EL (cell line): ENCODE measurements at places on chromosomes 1 and 21.

- DNase-seq = no peak
These were observed 10.2 kb downstream of the KLHL21 start for GRCh38 chr1:6592441-6592840.

- no peak for DNase-seq
These were observed 33.4 kb downstream of the FAM78B start for GRCh38 chr1:166133276-166133841.

DNA sequence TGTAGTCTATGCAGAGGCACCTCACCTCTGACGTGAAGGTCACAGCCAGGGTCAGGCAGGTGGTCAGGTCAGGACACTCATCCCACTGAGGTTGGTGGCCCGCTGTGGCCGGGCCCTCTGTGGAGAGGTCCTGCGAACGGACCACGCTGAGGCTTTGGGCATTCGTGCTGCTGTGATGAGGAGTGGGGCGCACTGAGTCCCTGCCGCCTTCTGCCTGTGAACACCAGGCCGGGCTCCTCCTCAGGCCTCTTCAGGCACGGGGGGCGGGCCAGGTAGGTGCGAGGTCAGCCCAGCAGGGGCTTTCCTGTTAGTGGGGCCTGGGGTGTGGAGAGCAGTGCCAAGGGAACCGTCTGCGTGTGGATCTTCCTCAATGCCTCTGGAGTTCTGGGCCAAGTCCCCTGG is 39.0 kb downstream of the COQ8A start:
- DNase-seq = no peak

- peak; percentile 22 for DNase-seq
These were observed 2.2 kb downstream of the PAQR6 start for GRCh38 chr1:156245451-156246232.

DNA sequence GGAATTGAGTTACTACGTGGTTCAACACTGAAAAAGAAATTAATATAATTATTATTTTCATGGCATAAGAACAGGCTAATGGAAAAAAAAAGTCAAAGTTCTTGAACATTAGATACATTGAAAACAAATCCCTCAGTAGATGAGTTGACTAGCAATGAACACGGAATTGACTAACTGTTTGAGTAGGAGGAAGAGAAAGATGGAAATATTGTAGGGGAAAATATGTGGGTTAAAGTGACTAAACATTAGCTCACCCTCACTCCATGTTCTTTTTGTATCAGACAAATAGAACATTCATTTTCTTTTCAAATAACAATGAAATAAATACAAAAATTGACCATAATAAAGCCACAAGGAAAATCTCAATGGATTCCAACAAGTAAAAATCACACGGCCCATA is 84.3 kb downstream of the KCNK2 start:
- DNase-seq = no peak

- DNase-seq = no peak
These were observed 27.3 kb downstream of the LHX9 start for GRCh38 chr1:197944485-197944884.

GRCh38 chr1:42936309-42937078 is 22.2 kb downstream of the SLC2A1 start:
- peak; percentile 84 for DNase-seq

GRCh38 chr1:84780000-84780716 is 89.9 kb upstream of the SSX2IP start:
- peak; percentile 49 for DNase-seq

GRCh38 chr1:44267438-44267837 is 54.2 kb downstream of the DMAP1 start:
- DNase-seq = no peak

DNA sequence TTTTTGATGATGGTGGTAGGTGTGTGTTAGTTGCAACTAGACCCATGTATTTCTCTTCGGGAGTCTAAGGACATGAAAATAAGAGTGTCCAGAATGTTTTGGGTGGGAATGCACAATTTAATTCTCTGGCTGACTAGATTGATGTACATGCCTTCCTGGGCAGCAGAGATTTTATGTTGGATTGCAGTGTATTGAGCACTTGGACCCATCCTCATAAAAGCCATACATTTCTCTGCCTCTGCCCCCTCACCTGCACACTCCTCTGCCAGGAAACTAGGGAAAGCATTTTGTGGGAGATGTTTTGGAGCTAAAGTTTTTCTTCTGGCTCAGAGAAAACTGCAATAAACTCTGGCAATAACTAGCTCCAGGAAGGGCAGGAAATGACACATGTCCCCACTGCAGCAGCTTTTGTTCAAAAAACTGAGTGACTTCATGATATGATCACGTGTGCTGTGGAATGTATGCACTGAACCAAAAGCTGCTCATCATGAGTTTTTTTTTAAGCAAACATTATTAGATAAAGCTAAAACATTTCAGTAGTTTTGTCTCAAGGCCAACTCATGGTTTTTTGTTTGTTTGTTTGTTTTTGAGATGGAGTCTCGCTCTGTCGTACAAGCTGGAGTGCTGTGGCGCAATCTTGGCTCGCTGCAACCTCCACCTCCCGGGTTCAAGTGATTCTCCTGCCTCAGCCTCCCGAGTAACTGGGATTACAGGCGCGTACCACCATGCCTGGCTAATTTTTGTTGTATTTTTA is 17.6 kb downstream of the RIT1 start:
- peak; percentile 91 for DNase-seq

- no peak for DNase-seq
These were observed 28.0 kb upstream of the UCK2 start for GRCh38 chr1:165799387-165799786.

GRCh38 chr1:37448691-37449417 is 25.5 kb upstream of the ZC3H12A start:
- DNase-seq = peak; percentile 74

DNA sequence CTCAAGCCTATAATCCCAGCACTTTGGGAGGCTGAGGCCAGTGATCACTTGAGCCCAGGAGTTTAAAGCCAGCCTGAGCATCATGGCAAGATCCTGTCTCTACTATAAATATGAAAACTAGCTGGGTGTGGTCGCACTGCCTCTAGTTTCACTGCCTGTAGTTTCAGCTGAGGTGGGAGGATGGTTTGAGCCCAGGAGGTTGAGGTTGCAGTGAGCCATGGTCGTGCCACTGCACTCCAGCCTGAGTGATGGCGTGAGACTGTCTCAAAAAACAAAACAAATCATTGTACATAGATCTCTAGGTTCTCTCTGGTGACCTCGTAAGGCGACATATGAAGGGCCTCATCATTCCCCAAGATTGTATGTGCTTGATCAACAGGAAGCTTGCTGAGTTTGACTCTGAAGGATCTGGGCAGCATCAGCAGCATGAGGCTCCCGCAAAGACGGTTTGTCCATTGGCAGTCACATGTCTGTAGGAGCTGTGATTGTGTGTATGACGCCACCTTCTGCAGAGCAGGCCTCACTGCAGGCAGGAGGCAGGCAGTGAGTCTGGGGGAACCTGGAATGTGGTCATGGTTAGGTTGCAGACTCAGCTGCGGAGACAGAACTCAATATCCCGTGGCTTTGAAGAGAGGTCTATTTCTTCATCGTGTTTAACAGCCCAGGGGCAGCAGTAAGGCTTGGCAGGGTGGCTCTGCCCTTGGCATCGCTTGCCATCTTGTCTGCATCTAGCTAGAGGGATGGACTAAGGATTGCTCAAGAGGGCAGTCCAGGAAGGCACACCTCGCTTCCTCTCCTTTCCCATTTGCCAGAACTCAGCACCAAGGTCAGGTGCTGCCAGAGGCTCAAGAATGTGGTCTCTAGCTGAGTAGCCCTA is 14.0 kb downstream of the ATP5PO start:
- peak; percentile 65 for DNase-seq

DNA sequence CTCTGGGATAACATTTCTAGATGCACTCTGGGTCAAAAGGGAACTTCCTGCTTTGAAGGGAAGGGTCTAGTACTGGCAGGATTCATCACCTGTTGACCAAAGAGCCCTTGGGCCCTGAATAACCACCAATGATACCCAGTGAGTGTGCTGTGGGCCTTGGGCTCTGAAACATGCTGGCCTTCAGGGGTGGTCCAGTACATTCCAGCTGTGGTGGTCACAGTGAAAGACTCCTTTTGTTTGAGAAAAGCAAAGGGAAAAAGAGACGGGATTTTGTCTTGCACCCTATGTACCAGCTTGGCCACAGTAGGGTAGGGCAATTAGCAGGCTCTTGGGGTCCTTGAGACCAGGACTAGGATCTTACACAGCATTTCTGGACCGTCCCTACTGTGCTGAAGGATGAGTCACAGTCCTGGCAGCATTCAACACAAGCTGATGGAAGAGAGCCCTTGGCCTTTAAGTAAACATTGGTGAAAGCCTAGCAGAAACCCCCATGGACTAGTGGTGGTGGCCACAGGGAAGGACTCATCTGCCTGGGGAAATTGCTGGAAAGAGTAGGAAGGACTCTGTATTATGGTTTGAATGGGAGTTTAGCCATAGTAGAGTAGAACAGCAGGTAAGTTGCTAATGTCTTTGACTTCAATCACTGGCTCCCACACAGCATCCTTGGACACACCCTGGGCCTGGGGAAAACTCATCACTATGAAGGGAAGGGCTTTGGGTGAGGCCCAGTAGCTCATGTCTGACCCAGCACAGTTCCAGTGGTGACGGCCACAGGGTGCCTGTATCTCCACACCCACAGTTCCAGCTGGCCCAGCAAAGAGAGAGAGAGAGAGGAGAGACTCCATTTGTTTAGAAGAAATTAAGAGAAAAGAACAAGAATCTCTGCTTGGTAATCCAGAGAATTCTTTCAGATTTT is 87.5 kb downstream of the COL24A1 start:
- peak; percentile 57 for DNase-seq

GRCh38 chr1:3838788-3839187 is 18.2 kb downstream of the CEP104 start:
- no peak for DNase-seq

DNA sequence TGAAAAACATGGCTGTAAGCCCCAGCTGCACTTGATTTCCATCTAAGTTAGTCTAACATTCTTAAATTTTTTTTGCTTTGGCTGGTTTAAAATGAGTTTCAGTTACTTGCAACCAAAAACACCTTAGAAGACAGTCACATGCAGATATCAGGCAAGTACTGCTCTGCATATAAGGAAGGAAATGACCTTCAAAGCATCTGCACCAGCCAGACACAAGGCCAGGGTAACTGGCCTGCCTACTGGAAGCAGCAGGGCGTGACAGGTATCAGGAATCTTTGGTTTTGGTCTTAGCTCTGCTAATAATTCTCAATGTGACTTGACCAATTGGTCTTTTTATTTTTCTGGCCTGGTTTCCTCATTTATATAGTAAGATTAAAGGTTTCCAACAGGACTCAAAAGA is 33.5 kb downstream of the SCYL3 start:
- no peak for DNase-seq

- peak; percentile 99 for DNase-seq
These were observed 86.4 kb downstream of the LAMC2 start for GRCh38 chr1:183272390-183272848.

- no peak for DNase-seq
These were observed 29.1 kb upstream of the IFNGR2 start for GRCh38 chr21:33374080-33374449.

- no peak for DNase-seq
These were observed 153.3 kb upstream of the C8B start for GRCh38 chr1:57118948-57119603.

GRCh38 chr1:144551107-144551542 is 41.6 kb upstream of the PPIAL4F start:
- no peak for DNase-seq

DNA sequence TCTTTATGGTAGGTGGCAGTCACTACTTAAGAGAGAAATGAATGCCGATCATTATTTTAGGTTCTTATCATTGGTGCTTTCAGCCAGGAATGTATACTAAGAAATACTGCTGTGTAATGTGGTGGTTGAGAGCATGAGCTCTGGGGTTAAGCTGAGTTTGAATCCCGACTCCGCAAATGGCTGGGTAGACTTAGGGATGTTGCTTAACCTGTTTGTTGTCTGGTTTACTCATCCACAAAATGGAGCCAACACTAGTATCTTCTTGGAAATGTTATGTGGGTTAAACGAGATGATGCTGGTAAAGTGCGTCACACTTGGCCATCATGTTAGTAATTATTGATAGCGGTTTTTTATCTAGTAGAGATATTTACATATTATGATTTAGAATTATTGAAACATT is 83.8 kb downstream of the WDR3 start:
- no peak for DNase-seq

GRCh38 chr1:7967196-7967595 is 5.7 kb downstream of the PARK7 start:
- DNase-seq = no peak

GRCh38 chr1:159994896-159995295 is 36.9 kb downstream of the PIGM start:
- no peak for DNase-seq

DNA sequence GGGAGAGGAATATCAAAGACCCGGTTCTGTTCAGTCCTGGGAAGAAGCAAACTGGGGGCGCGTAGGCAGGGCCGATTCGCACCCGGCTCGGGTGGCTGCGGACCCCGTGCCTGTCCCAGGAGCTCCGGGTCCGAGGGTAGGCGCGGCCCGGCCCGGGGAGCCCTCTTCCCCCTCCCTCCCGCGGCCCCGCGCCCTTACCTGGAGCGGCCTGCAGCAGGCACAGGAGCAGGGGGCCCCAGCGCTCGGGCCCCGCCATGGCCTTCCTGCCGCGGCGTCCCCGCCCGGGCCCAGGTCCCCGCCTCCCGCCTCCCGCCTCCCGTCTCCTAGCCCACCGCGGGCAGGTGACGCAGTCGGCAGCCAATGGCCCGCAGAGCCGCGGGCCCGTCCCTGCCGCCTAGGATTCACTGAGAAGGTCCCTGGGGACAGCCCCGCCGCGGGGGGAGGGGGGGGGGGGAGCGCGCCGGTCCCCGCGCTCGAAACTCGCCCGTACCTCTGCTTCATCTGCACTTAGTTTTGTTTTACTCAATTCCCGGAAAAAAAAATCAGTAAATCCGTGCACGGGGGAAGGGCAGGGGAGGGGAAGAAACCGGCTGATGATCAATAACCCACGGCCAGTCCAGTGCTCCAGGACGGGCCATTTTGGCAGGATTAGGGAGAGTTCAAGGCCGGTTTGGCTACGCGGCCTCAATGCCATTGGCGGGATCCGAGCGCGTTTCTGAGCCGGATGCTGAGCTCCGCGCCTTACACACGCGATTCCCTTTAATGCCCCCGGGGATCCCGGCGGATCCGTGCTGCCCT is at the start of gene IFNLR1:
Gene IFNLR1 (minus strand): TSS at position 297 of the 798 bp plus-strand sequence. CDS start 41 bp downstream, at position 256.
- DNase-seq = peak; percentile 35

DNA sequence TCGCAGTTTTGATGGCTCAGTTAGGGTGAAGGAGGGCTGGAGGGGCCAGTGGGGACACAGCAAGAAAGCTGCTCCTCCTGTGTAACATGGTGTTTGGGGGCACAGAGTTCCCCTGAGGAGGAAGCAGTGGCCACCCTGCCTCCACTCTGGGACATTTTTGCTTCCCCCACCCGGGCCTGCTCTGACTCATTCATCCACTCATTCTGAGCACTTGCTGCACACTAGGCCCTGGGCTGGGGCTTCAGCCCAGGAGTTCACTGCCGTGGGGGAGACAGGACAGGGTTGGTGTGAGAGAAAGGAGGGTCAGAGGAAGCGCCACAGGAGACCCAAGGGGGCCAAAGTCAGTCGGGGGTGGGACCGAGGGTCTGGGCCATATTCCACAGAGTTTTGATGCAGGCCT is 41.4 kb upstream of the ACOT11 start:
- DNase-seq = peak; percentile 56

DNA sequence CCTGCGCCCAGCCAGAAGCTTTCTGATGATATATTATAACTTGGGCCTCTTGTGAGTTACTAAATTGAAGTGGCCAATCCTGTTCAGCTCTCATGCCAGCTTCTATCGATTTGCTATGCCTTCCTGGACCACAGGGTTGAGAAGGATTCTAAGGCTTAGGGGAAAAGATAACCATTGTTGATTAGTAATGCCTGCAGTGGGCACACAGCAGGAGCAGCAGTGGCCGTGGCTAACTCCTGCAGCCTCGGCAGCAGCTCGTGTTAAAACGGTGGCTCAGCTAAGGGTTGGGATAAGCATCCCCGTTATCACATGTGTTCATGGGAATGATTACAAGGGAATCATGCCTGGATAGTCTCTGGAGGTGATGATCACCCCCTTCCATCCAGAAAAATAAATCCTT is 20.5 kb upstream of the KCNE2 start:
- DNase-seq = no peak
